ENCODE measurements at places on chromosomes 12 and 14.

DNA sequence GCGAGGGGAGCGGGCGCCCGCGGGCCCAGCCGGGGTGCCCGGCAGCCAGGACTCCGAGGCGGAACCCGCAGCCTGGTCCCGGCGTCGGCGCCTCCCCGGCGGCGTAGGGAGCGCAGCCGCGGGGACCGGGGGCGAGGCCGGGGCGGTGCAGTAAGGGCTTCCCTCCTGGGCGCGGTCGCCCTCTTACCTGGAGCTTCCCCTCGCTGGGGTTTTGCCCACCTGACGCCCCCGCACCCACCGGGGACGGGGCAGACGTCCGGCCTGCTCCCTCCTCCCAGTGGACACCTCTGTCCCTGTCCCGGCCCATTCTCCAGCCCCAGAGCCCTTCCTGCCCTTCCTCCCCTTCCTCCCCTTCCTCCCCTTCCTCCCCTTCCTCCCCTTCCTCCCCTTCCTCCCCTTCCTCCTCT is 413 bp upstream of the TUBA1C start:
- no peak for DNase-seq

DNA sequence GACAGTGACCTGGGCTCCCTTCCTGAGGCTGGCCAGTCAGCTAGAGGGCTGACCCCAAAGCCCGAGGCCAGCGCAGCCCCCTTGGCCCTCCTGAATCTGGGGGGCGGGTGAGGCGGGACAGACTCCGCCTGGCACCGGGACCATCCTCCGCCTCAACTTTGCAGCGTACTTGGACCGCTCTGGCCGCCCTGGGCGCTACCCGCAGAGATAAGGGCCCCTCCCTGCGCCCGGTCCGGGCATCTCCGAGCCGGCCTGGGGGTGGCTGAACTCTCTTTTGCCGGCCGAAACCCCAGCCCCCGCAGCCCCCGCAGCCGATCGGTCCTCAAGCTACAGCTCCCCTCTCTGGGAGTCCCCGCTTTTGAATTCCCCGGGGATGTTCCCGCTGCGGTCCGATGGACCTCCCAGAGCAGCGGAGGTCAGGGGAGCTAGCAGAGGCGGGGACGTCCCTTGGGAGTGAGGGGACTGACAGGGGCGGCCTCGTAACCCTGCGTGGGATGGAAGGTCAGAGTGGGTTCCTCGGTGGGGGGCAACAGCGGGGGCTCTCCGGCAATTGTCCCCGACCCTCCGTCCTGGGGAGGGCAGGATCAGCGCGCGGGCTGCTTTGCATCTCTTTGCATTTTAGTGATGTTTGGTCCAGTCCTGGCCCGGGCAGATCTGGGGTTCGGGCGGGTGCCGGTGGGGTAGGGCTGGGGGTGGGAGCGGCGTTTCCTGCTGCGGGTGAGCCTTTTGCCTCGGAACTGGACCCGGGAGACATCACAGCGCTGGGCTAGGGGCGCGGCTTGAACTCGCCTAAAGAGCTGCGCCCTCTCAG is at the start of gene CRIP1:
Gene CRIP1 (plus strand): TSS at position 724 of the 811 bp plus-strand sequence. CDS start 374 bp downstream, outside the sequence.
- no peak for DNase-seq

GRCh38 chr12:53700567-53700966 is 24.7 kb upstream of the ATP5MC2 start:
- no peak for DNase-seq

- no peak for DNase-seq
Measured at GRCh38 chr12:123032736-123033391, 52.4 kb downstream of the ARL6IP4 start.

DNA sequence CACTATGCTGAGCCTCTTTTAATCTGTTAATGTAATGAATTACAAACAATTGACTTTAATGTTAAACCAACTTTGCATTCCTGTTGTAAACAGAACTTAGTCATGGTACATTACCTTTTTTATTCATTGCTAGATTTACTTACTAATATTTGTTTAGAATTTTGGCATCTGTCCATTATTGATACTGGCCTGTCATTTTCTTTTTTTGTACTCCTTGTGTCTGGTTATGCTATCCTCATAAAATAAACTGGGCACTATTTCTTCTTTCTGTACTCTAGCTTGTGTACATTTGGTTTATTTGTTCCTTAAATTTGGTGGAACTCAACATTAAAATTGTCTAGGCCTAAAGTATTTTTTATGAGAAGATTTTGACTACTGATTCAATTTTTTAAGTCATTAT is 32.1 kb downstream of the SPATA7 start:
- DNase-seq, result no peak

DNA sequence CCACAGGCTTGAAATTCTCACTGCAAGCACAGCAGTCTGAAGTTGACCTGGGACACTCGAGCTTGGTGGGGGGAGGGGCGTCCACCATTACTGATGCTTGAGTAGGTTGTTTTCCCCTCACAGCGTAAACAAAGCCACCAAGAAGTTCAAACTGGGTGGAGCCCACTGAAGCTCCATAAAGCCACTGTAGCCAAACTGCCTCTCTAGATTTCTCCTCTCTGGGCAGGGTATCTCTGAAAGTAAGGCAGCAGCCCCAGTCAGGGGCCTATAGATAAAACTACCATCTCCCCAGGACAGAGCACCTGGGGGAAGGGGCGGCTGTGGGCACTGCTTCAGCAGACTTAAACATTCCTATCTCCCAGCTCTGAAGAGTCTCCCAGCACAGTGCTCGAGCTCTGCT is 31.7 kb upstream of the ST8SIA1 start:
- DNase-seq, result no peak

DNA sequence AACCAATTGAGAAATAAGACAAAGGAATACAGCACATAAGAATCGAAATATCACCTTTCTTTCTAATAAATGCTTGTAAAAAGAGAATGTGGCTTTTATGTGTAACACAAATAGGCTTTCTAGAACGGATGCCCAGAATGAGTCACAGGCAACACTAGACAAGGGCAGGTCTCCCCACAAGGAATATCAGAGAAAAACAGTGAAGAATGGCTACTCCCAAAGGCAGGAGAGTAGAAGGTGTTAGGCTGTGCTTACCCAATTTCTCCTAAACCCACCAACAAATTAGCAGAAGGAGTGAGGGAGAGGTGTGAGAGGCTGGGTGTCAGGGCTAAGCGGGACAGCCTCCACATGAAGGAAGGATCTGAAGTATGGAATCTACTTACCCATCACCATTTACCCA is 55.2 kb downstream of the GALNT4 start:
- DNase-seq, result no peak

GRCh38 chr12:108102363-108102762 is 26.7 kb upstream of the WSCD2 start:
- DNase-seq, result no peak

DNA sequence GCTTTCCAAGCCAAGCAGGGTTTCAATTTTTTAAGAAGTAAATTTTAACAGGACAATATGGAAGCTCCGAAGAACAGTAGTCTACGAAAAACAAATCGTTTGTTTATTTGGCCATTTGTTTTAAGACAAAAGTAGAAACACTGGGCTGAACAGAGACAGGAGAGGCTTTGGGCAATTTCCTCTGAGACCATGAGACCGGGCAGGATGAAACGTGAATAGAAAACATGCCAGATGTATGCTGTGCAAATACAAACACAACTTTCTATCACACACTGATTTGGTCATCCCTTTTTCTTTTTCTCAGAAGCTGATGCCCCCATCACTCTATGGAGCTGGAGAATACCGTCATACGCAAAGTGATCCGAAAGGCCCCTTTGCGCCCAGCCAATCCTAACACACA is 1111.1 kb downstream of the BCL11B start:
- DNase-seq, result no peak

DNA sequence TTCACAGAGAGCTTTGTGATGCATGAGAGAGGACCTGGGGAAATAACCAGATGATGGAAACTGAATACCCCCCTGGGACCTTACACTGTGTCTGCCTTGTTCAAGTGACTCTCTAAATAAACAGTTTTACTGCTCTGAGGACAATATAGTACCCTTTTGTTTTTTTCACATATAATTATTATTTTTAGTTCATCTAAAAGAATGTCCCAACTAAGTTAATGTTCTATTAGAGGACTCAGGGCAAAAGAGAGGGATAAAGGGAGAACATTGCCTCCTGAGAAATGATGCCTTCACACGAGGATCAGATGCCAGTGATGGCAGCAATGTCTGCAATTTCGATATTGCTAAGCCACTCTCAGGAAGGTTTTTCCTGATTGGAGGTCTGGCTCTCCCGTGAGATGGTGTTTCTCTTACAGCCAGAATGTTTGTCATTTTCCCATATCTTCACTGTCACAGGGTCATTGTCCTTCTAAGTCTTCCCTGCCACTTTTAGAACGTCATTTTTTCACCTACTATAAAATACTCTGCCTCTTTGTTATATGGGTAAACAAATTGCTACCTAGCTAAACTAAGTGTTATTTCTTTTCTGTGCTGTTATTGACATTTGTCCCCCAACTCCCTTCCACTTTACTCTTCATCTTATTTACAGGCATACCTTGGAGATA is 201.6 kb downstream of the RAD51B start:
- DNase-seq, result no peak

DNA sequence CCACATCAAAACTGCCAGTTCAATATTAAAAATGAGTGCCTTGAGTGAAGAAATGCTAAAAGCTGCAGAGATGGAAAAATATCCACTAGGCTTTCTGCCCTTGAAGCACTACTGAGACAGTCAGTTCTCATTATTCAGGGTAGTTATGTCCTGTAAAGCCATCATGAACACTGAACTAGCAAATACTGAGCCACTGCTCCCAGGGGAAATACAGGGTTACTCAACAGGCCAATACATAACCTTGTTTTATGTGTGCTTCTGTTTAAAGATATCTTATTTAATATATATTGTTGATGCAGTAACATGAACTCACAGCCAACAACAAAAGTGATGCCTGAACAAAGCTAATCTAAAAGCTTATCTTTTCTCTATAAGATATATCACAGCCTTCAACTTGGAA is 3.3 kb downstream of the RAD52 start:
- no peak for DNase-seq

DNA sequence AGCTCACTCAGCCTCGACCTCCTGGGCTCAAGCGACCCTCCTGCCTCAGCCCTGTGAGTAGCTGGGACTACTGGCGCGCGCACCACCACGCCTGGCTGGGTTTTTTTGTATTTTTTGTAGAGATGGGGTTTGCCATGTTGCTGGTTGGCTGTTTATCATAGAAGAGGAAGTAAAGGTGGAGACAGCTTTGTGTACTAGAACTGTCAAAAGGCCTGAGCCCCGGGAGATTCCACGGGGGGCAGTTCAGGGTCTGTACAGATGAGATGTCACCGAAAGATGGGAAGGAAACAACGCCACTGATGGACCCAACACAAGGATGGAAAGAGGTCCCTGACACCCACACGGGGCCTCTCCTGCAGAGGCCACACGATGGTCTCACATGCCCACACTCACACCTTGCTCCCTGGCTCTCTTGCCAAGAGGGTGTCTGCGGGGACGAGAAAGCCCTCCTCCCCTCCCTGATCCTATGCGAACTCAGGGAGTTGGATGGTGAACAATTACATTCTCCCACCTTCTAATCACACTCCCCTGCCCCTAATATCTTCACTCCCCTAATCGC is 66.6 kb downstream of the KDM2B start:
- no peak for DNase-seq

GRCh38 chr12:88764781-88765480 is 184.7 kb upstream of the KITLG start:
- no peak for DNase-seq

GRCh38 chr12:123761841-123762714 is at the start of gene DNAH10:
Gene DNAH10 (plus strand): TSS chr12:123762301. CDS start chr12:123762337, 36 bp downstream.
- peak; percentile 39 for DNase-seq

DNA sequence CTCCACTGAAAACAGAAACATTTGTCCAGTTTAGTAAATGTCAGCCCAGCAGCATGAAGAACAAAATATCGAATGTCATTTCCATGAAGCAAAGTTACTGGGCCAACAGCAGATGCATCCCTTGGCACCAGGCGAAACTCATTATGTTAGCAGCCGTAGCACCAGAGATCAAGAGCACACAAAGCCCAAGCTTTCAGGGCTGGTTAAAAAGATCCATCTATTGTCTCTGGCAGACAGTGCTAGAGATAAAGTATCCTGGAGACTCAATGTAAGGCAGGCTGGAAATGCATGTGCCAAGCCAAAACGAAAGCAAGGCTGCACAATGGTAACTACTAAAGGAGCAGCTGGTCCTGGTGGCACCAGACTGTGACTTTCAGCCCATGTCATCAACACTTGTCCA is 120.3 kb upstream of the PLEKHG7 start:
- DNase-seq, result no peak

DNA sequence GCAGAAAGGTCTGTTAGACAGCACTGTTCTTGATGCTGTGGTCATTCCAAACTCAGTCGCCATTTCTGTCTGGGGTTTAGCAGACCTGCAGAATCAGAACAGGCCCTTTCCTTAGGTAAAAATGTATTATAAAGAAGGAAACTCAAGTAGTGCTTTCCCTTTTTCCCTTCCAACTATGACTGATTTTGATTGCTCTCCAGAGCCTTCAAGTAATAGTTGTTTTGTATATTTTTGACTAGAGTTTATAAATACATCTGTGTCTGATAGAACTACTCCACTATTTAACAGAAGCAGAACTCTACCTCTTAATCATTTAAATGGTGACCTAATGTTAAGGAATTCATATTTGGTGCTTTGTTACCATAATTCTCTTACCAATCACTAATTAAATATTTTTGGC is 74.0 kb downstream of the WNK1 start:
- no peak for DNase-seq

DNA sequence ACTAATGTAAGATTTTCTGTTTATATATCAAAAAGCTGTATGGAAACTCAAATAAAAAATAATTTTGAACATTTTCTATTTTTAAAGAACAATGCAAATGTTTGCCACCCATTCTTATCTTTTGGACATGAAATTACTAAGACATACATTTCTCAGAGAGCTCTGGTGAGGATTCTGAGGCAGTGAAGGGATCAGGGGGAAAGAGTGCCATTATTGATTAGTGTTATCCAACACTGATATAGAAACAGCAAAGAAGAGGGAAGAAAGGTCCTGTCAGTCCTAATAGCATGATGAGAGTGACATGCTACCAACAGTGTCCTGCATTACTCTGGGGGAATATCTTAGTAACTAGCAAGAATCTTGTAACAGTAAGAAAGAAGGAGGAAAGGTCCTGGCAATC is 282.2 kb downstream of the RPL10L start:
- no peak for DNase-seq

DNA sequence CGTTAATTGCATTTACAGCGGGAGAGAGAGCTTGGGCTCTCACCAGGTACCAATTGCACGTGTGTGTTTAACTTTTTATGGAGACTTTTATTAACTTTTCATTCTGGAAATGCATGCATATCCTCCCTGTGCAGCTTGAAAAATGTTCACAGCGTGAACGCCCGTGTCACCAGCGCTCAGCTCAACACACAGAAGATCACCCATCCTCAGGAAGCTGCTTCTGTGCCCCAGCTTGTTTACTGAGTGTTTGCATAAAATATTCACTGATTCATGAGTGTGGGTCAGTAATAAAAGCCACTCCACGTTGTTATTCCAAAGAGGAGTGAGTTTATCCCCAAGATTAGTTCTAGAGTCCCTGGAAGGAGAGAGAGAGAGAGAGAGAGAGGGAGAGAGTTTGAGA is 75.5 kb upstream of the FZD10 start:
- no peak for DNase-seq

DNA sequence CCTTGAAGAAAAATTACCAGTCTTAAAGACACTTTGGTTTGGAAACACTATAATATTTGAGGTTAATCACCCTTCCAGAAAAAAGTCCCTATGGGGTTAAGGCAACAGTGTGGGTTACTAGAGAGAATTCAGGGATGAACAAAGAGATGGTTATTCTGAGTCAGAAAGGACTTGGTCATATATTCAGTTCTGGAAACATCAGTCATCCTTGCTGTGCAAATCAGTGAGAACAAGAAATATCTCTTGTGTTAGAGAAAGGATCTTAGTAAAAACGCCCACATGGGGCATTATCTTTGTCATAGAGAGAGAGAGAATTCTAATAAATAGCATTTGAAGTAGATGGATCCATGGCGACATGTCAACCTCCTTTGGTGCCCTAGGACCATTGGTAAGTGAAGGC is 59.4 kb upstream of the E2F7 start:
- DNase-seq, result peak; percentile 83
